IMR-90 (cell line): ENCODE measurements at places on chromosomes 1 and 21. TPM values are rescaled to one million over a fixed set of nuclear protein-coding genes. Genes with fewer than 3 reads are reported as not detected.
A peak's percentile ranks its signal among the peaks of the same experiment; 100 is the strongest.

GRCh38 chr1:165403835-165404482 is 41.0 kb downstream of the RXRG start:
- no peak for DNase-seq

DNA sequence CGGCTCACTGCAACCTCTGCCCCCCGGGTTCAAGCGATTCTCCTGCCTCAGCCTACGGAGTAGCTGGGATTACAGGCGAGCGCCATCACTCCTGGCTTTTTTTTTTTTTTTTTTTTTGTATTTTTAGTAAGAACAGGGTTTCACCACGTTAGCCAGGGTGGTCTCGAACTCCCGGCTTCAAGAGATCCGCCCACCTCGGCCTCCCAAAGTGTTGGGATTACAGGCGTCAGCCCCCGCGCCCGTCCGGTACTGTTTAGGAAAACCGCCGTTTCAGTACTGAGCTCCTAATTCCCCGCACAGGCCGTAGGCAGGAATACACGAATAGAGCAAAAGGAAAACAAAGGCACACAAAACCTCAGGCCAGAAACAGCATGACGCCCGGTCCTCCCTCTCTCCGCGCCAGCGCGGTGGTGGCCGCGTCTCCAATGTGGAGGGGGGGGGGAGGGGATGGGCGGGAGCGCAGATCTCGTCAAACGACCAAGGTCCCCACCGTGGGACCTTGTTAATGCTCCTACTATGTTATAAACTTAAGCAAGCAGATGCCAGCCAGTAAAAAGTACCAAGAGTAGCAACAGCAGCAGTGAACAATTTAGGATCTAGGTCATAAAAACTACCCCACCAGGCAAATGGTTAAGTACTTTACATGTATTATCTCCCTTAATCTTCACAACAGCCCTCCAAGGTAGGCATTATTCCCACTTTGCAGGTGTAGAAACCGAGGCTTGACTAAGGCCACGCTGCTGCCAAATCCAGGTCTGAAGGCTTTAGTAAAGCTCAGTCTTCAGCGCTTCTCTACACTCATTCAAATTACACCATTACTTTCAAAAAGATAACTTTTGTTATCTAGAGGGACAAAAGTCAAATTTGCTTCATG is 648 bp upstream of the ADAR start:
- peak; percentile 64 for DNase-seq

The IL19 gene
- not detected in 2 replicates for total RNA-seq

DNA sequence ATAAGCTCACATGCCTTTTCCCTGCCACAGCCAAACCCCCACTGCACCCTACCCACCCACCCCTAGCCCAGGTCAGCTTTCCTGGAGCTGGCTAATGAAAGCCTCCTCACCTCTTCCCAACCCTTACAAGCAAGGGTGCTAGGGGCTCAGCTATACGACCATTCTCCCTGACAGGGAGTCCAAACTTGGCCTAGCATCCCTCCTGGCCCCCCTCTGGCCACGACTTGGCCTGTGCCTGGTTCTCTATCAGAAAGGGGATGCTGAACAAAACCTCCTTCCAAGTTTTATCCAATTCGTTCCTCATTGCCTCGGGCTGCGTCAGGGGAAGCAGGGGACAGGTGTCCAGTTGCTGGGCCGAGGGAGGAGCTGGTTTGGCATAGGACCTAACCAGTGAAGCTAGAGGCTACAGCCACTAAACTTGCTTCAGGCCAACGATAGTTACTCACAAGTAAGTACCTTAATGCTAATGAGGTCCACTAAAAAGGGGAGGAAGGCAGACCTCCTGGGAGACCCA is 8.6 kb downstream of the TMEM81 start:
- DNase-seq, result no peak

The OLIG2 gene
- not detected in 2 replicates for total RNA-seq

The PIK3R3 gene
- 9.9 and 14.7 TPM in 2 replicates for total RNA-seq

GRCh38 chr1:234885601-234886000 is 243.0 kb downstream of the TOMM20 start:
- no peak for DNase-seq

- no peak for DNase-seq
These were observed 170.0 kb upstream of the NR5A2 start for GRCh38 chr1:199857516-199857915.

DNA sequence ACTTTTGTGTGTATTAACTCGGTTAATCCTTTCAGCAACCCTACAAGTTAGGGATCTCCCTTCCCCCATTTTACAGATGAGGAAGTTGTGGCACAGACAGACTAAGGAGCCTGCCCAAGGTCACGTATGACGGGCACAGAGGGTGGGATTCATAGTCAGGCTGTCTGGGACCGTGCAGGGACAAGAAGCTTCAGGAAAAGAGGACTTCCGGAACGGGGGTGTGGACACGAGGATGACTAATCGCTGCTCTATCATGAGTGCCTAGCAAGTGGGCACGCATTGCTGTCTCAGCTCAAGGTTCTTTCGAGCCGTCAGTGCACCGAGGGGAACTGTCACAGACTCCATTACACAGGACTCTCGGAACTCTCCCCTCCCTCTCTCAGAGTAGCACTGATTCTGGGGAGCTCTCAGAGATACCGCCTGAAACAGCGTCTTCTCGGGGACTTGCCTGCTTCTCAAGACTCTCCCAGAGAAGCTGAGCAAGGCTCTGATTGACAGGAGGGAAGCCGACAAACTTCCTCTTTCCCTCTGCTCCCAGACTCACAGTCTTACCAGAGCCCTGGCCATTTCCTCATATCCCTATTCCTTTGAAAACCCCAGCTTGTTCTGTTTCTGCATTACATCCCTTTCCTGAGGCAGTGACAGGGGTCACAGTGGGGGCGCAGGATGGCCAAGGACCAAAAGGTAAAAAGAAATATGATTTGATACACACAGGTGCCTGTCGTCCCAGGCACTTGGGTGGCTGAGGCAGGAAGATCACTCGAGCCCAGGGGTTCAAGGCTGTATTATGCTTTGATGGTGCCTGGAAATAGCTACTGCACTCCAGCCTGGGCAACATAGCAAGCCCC is 14.4 kb downstream of the FHAD1 start:
- DNase-seq, result no peak

The CHIA gene
- not detected in 2 replicates for total RNA-seq

- DNase-seq, result peak; percentile 82
These were observed 9.2 kb upstream of the SFPQ start for GRCh38 chr1:35202048-35202719.

The RAB25 gene
- not detected in 2 replicates for total RNA-seq

DNA sequence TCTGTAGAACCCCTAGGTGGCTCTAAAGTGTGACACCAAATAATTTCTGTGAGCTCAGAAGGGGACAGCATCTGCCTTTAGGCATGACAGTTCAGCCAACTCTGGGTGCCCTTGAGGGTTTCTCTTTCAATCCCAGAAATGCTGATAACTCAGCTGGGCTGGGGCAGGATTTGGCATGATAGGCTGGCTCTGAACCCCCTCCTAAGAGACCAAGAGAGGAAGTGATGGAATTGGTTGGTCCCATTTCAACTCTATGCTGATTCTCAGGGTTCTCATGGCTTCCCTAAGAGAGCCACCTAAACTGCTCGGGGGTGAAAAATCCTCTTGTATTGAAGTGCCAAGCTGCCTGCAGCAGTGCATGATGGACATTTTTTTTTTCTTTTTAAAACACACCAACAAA is 28.5 kb upstream of the TMEM39B start:
- DNase-seq, result no peak

DNA sequence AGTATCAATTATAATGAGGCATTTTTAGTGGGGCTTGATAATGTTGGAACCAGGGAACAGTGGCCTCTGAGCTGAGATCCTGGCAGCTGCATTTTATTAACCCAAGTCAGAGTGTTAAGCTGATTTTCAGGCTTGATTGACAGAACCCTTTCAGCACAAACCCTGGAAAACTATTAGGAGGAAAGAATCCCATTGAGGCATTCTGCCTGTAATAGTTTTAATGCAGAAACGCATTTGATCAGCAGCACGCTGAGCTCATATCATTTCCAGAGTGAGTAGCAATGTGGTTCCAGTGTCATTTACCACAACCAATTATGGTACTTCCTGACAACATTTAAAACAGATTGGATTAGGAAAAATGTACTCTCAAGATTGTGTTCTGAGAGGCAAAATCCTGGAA is 78.3 kb upstream of the BARHL2 start:
- no peak for DNase-seq

GRCh38 chr1:44135886-44136285 is 5.5 kb downstream of the KLF18 start:
- no peak for DNase-seq
